ENCODE measurements at places on chromosomes 16 and 17.

GRCh38 chr17:48486557-48486956 is 44.3 kb downstream of the HOXB1 start:
- DNase-seq, result no peak

GRCh38 chr16:57427307-57427706 is 19.9 kb downstream of the CIAPIN1 start:
- no peak for DNase-seq

DNA sequence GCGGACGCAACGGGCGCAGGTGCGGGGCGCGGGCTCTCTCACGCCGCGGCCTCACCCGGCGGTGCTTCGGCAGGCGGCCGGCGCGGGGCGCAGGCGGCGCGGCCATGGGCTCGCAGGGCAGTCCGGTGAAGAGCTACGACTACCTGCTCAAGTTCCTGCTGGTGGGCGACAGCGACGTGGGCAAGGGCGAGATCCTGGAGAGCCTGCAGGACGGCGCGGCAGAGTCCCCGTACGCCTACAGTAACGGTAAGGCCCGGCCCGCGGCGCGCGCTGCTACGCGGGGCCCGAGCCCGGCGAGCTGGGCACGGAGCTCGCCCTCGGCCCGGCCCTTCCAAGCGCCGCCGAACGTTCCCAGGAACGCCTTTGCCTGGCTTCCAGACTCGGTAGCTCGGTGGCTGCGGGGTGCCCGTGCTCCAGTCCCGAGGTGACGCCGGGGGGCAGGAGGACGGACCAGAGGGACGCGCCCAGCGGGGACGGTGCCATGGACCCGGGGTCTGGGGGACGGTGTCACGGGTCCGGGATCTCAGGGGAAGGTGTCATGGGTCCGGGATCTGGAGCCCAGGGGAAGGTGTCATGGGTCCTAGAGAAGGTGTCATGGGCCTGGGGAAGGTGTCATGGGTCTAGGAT is 435 bp downstream of the RAB40C start:
- no peak for DNase-seq

DNA sequence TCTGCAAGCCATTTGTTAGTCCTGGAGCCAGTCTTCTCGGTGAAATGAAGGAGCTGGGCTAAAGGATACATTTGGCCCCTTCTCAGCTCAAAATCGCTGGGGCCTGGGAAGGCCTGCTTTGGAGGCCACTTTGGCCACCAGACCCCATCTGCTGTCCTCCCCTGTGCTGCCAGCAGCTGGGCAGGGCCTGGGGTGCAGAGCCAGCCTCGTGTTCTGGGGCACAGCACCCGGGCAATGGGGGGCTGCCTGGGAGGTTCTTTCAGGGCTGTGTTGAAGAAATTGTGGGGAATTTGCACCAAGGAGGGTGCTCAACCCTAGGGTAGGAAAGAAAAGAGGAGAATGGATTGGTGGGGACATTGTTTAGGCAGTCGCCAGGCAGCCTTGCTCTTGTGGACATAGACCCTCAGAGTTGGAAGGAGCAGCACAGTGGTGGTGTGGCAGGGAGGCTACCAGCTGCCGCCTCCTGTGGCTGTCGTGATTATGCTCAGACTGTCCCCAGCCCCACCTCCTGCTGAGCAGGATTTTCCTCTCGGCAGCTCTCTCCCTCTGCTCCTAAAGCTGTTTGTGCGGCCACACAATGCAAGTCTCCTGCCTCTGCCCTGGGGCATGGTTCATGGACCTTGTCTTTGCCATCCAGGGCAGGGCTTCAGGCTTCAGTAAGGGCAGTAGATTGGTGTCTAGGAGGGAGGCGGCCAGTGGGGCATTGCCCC is 174.8 kb downstream of the NTN1 start:
- DNase-seq, result no peak

GRCh38 chr16:85480727-85481101 is 132.4 kb upstream of the GSE1 start:
- DNase-seq, result no peak

DNA sequence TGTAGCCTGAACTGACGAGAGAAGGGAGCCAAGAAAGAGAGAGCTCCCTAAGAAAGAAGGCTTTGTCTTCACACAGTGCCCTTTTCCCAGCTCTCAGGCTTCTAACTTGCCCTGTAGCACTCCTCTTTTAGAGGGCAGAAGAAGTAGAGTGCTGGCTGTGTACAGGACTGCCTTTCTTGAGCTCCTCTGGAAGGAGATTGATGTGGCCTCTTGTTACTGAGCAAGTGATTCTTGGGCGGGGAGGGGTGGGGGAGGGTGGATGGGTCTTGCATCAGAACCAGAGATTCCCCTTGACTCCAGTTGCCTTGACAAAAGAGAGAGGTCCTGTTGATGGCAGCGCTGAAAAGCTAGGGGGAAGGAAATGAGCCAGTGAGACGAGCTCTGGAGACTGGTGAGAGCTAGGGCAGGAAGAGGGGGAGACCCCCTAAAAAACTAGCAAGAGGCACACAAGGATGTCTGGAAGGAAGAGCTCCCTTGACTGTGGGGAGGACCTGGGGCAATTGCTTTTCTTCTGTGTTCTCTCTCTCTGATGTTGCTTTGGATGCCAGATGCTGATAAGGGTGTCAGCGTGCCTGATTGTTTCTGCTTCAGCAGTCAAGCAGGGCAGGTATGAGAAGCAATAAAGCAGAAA is 18.4 kb downstream of the GPR179 start:
- no peak for DNase-seq

- DNase-seq, result no peak
Measured at GRCh38 chr17:49598918-49599317, 23.2 kb downstream of the NXPH3 start.

DNA sequence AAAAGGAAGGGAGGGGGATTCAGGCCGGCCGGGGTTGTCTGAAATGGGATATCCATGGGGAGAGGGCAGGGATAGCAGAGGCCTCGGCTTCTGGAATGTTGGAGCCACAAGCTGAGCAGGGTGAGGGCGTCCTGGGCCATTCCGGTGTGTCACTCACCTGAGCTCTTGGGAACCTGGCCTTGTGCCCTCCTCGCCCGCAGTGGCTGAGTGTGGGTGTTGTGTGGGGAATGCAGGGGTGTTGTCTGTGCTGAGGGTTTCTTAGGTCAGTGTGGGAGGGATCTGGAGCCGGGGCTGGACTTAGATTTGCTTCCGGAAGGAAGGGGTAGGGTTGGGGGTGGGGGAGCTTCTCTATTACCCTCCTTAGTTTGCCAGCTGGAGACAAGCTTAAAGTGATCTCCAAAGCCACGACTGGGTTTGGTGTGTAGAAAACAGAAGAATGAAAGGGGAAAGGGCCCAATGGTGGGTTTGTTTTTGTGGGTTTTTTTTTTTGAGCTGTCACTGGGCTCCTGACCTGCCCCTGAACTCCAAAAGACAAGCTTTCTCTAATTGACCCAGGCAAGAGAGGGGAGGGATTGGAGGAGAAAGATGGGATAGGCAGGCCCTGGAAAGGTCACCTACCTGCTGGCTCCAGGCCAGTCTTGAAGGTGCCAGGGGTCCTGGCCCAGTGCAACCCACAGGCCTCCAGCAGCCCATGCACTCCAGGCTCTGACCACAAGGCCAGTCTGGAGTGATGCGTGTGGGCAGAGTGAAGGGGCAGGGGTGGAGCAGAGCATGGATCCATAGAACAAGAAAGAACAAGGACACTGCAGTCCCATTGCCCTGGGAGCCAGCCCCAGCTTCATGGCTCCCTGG is at the start of gene SULT1A2:
TSS of gene SULT1A2 (minus strand) at position 211 of the 852 bp plus-strand sequence. CDS start 1,120 bp downstream, outside the sequence.
- no peak for DNase-seq

- no peak for DNase-seq
Measured at GRCh38 chr17:9557161-9557755, 18.4 kb downstream of the STX8 start.

DNA sequence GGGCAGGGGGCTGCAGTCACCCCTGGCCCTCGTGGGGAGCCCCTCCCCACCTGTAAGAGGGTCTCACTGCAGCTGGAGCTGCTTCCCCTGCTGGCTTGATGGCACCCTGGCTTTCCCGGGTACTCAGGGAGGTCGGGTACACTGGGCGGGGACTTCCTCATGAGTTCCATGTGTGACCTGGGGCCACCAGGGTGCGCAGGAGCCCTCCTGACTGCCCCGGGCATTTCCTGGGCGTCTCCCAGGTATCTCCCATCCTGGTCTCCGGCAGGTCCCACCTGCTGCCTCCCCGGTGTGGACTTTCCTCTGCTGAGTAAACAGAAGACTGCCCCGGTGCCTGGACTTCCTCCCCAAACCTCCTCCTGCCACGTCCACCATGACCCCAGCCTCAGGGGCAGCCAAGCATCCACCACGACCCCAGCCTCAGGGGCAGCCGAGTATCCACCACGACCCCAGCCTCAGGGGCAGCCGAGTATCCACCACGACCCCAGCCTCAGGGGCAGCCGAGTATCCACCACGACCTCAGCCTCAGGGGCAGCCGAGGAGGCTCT is 40.9 kb downstream of the CBFA2T3 start:
- no peak for DNase-seq

DNA sequence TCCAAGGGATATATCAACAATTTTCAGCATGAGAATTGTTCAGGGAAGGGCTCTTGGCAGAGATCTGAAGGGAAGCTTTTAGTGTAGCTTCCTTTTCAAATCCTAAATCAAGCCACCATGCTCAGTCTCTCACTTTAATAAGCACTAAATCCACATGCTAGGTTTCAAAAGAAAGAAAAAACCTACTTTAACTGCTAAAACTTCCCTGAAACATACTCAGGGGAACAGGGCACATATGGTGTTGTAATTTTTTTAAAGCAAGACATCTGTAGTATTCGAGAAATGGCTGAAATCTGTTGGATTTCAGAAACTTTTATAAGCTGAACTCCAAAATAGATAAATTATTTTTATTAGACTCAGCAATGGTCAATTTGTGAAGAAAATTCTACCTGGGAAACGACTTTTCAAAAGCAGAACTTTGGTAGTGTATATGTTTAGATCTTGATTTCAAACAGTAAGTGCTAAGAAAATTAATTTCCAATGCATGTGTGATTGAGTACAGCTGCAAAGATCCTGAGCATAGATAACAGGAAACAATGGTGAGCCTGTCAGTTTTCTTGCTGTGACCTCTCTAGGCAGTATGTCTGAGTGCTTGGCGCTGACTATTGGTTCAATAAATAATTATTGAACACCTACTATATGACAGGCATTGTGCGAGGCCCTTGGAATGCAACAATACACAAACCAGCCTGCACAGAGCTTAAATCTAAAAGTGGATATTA is 804.5 kb upstream of the SOX9 start:
- no peak for DNase-seq

DNA sequence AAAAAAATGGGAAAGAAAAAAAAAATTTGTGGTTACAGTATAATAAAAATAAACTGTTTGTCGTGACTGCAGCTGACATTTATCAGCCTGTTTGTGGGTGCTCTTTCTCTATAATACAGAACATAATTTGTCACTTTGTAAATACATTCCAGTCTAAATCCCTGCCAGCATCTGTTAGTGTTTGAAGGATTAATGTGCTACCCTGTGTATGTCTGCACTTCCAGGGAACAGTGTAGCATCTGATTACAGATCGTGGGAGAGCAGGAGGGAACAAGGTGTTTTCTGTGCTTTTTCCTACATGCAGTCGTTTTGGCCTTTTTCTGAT is 265.1 kb downstream of the WWOX start:
- no peak for DNase-seq

DNA sequence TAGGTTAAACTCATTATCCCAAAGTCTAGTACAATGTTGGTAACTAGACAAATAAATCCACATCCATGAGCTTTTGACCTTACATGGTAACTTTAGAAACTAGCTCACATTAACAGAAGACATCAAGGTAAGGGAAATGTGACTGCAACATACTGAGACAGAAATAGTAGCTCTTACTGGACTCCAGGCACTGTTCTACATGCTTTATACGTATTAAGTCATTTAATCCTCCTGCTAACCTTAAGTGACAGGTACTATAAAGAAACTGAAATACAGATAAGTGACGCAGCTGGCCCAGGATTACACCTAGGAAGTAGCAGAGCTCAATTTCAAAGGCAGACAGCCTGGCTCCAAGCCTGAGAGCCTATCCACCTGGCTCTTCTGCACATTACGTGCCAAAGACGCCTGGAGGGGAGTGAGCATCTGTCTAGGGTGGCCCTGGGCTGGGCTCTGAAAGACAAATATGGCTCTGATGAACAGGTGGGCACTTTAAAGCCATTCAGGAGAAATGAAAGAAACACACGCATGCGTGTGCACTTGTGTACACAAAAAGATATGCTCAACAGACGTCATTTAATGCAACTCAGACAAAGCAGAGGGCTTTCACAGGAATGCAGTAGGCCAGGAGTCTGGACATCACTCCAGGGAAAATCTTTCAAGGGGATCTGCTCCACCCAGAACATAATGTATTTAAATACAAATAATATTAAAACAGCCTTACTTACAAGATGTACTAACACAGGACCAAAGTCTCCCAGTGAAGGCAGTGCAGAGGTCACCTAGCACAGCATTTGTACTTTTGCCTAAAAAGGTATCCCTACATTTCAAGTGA is 4.4 kb downstream of the ZC3H7A start:
- no peak for DNase-seq

- DNase-seq, result no peak
Measured at GRCh38 chr16:61042737-61043136, 993.5 kb downstream of the CDH8 start.

DNA sequence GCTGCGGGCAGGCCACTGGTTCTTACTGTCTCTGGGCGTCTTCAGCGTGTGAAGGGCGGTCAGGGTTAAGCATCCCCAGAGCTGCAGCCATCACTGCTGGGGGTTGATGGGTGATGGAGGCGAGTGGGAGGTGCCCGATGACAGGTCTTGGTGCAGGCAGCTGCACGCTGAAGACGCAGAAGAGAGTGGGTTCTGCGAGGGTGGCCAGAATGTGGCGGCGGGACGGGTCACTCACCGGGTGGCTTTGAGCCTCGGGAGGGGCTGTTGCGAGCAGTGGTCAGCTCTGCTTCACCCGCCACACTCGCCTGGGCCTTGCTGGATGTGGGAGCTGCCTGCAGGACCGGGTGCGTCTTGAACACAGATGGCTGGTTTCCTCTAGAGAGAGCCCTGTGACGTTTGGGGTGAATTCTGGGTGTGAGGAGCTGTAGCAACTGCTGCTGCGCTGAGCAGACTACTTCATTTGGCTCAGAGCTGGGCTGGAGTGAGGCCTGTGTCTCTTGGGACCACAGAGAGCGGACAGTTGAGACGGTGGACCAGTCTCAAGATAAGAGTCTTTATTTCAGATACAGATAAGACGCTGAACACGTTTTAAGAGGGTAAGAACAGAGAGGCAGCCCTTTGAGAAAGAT is 44.6 kb upstream of the ZNF750 start:
- DNase-seq, result no peak

DNA sequence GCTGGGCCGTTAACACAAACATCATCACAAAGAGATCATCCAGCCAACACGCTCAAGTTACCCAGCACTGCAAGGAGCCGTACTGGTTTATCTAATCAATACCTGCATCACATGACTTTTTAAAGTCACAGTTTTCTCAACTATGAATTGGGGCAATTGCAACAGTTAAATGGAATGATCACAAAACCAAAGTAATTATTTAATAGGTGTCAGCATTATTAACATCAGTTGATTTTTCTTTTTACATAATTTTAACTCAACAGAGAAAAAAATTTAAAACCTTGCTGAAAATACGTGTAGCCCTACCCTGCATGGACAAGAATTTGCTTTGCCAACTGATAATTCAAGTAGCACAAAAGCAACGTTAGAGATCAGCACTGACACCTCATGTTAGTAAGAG is 95.7 kb upstream of the SOX9 start:
- DNase-seq, result no peak

- peak; percentile 45 for DNase-seq
Measured at GRCh38 chr17:7235693-7236665, 1.7 kb upstream of the DVL2 start.

Data from inflammatory macrophage treated with lipopolysaccharide for 4 hours (primary cell).